ENCODE measurements at places on chromosomes 5 and 9.

- no peak for DNase-seq
Observed at GRCh38 chr5:126253406-126253805, 169.8 kb upstream of the GRAMD2B start.

DNA sequence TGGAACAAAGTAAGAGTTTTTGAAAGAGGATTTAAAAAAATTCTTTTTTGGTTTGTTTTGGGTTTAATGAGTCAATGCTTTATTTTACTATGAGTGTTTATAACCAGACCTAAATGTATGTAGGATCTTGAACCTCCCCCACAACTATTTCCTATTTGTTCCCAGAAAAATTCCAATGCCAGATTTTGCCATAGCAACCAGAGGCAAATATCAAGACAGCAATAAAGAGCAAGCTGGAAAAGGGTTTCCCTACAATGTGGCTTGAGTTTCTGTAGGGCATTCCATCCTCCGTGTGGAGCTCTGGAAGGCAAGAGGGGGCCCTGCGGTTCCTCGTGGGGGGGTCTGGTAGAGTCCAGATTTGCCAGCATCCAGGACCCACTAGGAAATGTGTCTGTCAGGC, 27.8 kb upstream of the GDNF start:
- no peak for DNase-seq

DNA sequence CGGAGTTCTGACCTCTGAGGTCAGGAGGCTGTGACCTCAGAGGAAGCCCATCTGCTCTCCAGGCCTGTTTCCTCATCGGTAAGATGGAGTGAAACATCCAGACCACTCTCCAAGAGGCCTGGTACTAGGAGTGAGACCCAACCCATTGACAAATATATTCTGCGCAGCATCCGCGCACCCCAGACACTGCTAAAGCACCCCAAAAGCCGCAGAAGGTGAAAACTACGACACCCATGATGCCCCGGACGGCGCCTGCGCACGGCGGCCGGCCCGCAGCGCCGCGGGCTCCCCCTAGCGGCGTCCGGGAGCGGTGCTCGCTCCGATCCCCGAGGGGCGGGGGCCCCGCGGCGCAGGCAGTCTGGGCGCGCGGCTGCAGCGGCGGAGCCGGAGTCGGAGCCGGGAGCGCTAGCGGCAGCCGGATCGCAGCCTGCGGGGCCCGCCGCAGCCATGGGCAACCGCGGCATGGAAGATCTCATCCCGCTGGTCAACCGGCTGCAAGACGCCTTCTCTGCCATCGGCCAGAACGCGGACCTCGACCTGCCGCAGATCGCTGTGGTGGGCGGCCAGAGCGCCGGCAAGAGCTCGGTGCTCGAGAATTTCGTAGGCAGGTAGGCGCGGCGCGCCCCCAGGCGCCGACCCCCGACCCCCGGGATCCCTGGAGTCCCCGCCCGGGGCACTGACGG, at the start of gene DNM1:
DNM1 (plus strand) TSS at position 356 of the 683 bp plus-strand sequence; CDS start at position 448, 92 bp downstream.
- DNase-seq: no peak

DNA sequence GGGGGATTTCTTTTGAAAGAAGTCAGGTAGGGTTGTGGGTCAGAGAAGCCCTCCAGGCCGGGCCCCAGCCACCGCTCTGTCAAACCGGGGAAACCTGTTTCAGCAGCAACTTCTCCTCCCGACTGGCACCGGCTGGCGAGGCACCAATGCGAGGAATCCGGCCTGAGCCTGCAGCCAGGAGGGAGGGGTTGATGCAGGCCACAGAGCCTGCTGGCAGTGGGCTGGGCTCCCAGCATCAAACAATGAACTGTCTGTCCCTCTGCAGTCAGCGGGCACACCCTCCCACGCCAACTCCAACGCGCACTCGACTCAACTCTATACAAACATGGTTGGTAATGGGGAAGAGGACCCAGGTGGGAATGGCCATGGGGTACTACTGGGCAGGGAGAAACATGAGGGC, 12.1 kb downstream of the PCDH1 start:
- DNase-seq: no peak

GRCh38 chr5:61246768-61247307, 84.6 kb upstream of the SMIM15 start:
- no peak for DNase-seq

GRCh38 chr9:72407114-72407513, 42.1 kb upstream of the ZFAND5 start:
- DNase-seq: no peak

Data from SK-N-MC (cell line).